ENCODE measurements at places on chromosomes 16 and 17.

DNA sequence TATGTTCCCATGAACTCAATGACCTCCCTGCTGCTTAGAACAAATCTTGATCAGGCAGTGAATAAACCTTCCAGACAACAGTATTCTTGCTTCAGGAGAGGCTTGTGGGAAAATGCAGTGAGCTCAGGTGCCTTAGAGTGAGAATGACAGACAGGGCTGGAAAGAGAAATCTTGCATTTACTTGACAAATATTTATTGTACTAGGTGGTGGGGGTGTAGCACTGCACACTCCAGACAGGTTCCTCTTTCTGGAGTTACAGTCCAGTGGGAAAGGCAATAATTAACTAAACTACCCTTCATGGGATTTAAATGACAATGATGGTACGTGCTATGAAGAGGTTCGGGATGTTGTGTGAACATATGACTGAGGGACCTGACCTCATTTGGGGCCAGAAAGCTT is 182.9 kb downstream of the SHISA9 start:
- DNase-seq: no peak

GRCh38 chr17:78174870-78175642 is 6.7 kb downstream of the SYNGR2 start:
- no peak for DNase-seq

DNA sequence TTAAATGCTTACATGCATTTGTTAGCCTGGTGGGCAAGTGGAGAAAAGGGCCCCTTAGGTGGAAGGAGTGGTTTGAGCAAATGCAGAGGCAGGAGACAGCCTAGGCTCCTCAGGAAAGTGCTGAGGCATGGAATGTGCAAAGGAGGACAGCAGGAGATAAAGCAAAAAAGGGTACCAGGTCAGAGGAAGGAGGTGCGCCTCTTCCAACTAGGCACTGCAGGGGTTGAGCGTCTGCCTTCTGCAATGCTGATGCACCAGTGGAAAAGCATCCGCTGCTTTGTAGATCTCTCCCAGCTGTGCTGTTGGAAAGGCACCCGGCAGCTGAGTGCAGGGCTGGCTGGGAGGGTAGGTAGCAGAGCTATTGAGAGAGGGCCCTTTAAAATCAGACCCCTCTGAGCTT is 287.0 kb upstream of the XYLT1 start:
- no peak for DNase-seq

DNA sequence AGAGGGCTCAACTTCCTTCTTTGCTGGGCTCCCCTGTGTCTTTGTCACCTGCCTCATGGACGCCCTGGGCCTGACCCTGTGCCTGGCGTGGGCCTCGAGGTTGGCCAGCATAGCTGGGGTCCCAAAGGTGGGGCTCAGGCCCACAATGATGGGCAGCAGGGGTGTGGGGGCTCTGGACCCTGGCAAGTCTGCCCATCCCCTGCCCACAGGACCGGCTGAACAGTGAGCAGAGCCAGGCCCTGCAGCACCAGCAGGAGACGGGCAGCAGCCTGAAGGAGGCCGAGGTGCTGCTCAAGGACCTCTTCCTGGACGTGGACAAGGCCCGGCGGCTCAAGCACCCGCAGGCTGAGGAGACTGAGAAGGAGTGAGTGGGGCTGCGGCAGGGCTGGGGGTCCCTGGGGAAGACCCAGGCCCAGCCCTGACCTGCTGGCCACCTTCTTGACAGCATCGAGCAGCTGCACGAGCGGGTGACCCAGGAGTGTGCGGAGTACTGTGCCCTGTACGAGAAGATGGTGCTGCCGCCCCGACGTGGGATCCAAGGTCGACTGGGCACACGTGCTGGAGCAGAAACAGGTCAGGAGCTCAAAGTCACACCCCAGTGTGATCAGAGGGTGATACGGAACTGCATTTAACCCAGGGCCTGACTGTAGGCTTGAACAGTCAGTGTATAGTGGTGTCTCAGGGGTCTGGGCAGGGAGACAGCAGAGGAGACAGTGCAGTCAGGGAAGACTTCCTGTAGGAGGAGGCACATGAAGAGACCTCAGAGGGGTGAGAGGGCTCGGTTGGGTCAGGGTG is 3.8 kb downstream of the EVPLL start:
- DNase-seq: no peak

- no peak for DNase-seq
Observed at GRCh38 chr17:36188891-36189306, 7.7 kb downstream of the CCL3L1 start.

GRCh38 chr16:75566758-75567255 is 628 bp downstream of the GABARAPL2 start:
- DNase-seq: no peak

DNA sequence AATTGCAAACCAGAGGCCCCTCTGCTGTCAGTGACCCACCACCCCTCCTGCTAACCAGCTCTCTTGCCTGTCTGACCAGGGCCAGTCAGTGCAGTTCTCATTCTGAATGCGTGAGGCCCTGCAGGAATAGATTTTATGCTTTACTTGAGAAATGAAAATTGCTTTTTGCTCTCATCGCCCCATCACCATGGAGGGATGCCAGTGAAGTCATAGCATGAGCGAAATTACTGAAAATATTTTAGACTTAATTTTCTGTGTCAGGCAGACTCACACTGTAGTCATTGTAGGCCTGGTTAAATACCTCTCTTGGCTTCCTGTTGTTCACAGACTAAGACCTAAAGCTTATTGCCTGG is 490.5 kb upstream of the CDH5 start:
- DNase-seq: no peak

- no peak for DNase-seq
Observed at GRCh38 chr17:30396612-30397011, 17.9 kb downstream of the CPD start.

GRCh38 chr17:32953045-32953444 is 25.1 kb downstream of the TMEM98 start:
- no peak for DNase-seq

- DNase-seq: peak; percentile 72
Observed at GRCh38 chr17:42678951-42679491, 2.2 kb upstream of the PLEKHH3 start.

- no peak for DNase-seq
Observed at GRCh38 chr17:59487161-59487873, 78.1 kb upstream of the DHX40 start.

- DNase-seq: no peak
Observed at GRCh38 chr17:79698146-79698846, 32.4 kb upstream of the ENPP7 start.

GRCh38 chr16:67833030-67833414 is 9.1 kb upstream of the THAP11 start:
- DNase-seq: no peak

- DNase-seq: no peak
Observed at GRCh38 chr16:80656711-80657150, 115.9 kb downstream of the DYNLRB2 start.

DNA sequence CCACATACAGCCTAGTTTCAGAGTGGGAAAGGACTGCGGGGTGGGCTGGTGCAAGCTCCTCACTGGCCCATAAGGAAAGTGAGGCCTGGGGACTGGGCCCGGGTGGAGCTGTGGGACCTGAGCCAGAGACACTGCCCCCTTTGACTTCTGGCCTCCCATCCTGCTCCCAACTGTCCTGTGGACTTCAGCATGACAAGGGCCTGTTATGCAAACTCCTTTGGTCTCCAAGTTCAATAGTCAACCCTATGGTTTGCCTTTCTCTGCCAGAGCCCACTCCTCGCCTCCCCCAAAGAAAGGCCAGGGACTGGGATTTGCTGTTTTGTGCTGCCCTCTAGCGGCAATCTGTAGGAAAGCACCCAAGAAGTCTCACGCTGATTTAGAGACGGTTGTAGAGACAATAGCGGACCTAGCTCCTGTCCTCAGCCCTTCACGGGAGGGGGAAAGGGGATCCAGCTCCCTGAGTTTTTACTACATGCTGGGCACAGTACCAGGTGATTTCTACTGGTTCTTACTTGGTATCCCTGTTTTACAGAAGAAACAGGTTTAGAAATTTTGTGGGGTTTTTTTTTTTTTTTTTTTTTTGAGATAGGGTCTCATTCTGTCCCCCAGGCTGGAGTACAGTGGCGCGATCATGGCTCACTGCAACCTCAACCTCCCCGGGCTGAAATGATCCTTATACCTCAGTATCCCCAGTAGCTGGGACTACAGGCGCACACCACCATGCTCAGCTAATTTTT is 1.2 kb upstream of the TLCD3B start:
- peak; percentile 90 for DNase-seq

GRCh38 chr16:67029254-67030096 is 526 bp downstream of the CBFB start:
- no peak for DNase-seq

DNA sequence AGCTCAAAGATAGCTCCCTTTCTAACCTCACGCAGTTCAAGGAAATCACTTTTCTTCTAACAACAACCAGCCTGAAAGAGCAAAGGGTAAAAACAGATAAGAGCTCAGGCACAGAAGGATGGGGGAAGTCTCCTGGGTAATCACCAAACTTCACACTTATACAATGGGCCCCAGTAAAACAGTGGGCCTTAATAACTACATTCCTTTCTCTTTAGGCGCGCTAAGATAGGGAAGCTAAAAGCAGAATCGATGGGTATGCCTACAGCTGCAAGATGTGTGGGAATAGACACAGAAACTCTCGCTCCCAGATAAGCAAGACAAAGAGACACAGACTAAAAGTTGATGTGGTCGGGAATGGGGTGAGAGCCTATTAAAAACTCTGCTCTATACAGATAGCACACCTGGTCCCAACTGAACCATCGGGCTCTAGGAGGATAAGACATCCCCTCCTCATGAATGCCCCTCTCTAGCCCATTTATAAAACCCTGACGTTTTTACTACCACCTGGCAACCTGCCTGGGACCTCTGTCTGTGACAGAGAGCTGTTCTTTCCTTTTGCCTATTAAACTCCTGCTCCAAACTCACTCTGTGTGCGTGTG is 826 bp downstream of the LYZL6 start:
- DNase-seq: no peak

GRCh38 chr16:85315866-85316265 is 203.6 kb upstream of the CIBAR2 start:
- DNase-seq: no peak

- DNase-seq: no peak
Observed at GRCh38 chr17:74053712-74054078, 149.8 kb upstream of the RPL38 start.

DNA sequence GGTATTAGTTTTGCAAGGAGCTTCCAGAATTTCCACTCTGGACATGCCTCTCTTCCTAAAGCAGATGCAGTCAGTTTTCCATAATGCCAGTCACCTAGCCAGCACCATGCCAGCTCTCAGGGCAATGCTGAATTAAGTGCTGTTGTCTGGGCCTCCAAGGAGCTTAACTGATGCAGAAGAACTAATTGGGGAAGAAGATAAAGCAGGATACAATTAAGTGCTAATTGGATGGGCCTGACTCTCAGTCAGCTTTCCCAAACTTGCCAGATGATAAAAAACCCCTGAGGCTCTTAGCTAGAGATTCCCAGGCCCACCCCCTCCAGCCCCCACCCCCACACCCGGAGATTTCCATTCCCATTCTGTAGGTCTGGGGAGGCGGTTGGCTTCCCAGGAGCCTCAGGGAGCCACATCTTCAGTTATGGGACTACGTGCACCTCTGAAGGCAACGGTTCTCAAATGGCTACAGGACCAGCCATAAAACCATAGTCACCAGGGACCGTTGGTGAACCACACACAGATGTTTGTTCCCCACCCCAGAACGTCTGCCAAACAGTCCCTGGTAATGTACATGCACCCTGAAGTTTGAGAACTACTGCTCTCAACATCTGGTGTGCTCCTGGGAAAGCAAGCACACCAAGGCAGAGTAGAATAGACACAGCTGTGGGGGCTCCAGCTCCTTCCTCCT is 499.1 kb upstream of the CDH5 start:
- DNase-seq: peak; percentile 44

GRCh38 chr16:72191551-72191950 is 19.6 kb upstream of the PMFBP1 start:
- DNase-seq: no peak

GRCh38 chr17:11082559-11082958 is 158.5 kb upstream of the SHISA6 start:
- DNase-seq: no peak

DNA sequence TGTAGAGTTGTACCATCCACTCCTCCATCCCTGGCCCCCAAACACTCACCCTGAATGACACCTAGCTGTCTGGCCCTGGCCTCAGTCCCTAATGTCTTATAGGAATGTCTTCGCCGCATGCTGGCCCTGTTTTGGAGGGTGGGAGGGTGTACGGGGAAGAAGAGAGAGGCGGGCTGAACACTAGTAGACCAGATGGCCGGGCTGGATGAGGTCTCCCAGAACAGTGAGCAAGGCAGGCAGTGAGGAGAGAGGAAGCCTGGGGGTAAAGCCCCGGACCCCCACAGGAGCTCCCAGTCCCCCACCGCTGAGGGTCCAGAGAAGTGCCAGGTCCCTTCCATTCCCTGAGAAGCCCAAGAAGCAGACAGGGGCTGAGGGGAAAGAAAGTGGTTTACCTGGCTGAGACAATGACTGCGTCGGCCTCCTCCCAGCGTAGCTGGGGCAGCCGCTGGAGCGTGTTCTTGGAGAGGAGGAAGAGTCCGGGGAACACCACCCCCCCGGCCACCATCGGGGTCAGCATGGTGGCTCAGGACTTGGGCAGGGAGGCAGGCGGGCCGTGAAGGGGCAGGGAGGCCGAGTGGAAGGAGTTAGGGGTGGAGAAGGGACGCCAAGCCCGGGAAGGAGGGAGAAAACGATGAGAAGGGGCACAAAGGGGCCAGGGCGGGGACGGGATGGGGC is 923 bp downstream of the TLCD3B start:
- no peak for DNase-seq

GRCh38 chr16:76157629-76158028 is 119.6 kb upstream of the CNTNAP4 start:
- peak; percentile 16 for DNase-seq

DNA sequence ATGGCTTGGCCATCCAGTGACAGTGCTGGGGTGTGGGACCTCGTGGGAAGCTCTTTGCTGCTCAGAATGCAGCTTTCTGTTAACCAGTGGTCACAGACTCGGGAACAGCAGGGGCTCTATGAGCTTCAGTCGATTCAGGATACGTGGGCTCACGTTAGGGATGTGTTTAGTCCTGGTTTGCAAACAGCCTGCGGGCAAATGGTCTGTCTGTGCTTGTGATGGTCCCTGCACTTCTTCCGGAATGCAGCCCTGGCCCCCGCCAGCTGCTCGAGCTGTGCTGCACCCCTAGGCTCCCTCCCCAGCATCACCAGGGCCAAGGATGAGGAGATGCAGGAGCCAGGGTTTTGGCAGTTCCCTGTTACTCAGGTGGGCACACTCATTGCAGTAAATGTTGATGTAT is 172.8 kb upstream of the CHMP6 start:
- no peak for DNase-seq

- DNase-seq: no peak
Observed at GRCh38 chr17:77193653-77194052, 52.9 kb downstream of the SEC14L1 start.

- DNase-seq: no peak
Observed at GRCh38 chr16:65884018-65884417, 482.5 kb upstream of the CDH5 start.

- no peak for DNase-seq
Observed at GRCh38 chr16:1096169-1097082, at the start of gene C1QTNF8. TSS of gene C1QTNF8 (minus strand) at chr16:1096244. CDS start at chr16:1094922, 1,322 bp downstream.

- DNase-seq: no peak
Observed at GRCh38 chr17:62032480-62032879, 32.6 kb downstream of the MED13 start.

All from SK-N-DZ (cell line).